ENCODE measurements at places on chromosomes 2 and 18.

DNA sequence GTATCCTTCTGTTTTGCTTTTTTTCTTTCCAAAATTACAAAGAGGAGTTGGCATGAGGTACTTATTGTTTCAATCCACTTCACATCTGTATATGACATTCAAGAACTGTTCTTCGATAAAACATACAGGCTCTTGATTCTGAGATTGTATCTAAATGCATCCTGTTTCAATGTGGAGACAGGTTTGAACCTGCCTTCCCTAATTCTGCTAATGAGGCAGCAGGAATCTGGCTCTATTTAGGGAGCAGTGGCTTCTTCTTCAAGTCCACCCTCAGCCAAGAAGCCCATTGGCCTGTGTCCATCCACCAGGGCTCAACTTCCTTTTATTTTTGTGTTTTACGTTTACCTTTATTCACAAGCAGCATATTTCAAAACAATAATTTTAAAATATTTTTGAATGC, 84.8 kb upstream of the PIK3C3 start:
- no peak for DNase-seq

- DNase-seq = no peak
Measured at GRCh38 chr2:235855011-235855410, 313.2 kb downstream of the GBX2 start.

GRCh38 chr18:24817587-24818371, 357.3 kb downstream of the HRH4 start:
- DNase-seq = no peak

GRCh38 chr18:9928646-9929259, 14.9 kb downstream of the VAPA start:
- no peak for DNase-seq

GRCh38 chr18:74370115-74370514, 54.5 kb downstream of the C18orf63 start:
- no peak for DNase-seq

- no peak for DNase-seq
Measured at GRCh38 chr2:197001921-197002320, 75.4 kb upstream of the PGAP1 start.

GRCh38 chr2:102986826-102987490, 225.1 kb downstream of the TMEM182 start:
- no peak for DNase-seq

DNA sequence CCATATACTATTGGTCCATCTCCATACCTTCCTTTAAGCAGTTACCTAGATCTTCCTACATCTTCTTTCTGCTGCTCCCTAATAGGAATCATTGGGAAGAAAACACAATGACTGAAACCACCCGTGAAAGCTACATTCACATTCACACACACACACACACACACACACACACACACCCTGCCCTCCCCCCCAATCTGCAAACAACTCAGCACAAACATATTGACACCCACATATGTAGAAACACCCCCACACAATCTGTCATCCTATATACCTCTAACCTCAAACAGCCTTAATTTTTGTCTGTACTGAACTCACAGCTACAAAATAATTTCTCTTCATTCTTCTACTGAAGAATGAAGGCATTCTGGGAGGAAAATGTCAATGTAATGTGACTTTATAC, 63.8 kb downstream of the KLF7 start:
- DNase-seq = no peak

DNA sequence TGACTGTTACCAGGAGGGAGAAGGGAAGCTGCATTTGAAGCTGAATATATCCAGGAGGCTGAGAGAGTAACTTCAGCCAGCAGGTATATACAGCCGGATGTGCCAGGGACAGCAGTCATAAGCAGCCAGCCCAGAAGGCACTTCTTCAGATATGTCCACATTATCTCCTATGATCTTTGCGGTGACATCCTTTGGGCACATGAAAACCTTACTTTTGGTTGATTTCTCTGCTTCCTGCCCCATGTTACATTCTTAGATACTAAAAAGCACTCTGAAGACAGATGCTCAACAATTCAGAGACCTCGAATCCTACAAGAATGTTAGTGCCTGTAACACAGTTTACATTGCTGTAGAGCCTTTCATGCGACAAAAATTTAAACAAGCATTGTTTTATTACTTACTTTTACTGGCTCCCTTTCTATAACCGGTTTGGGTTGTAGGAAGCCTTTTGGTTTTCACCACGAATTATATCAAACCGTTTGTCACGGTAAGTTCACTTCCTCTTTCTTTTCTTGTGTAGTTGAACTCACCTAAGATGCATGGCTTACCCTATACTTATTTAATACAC, 50.3 kb upstream of the TLK1 start:
- no peak for DNase-seq

- no peak for DNase-seq
Measured at GRCh38 chr2:176443946-176444345, 174.7 kb downstream of the MTX2 start.

- DNase-seq = no peak
Measured at GRCh38 chr2:241061275-241061674, 40.8 kb downstream of the MTERF4 start.

- no peak for DNase-seq
Measured at GRCh38 chr2:12923907-12924610, 207.3 kb downstream of the TRIB2 start.

- no peak for DNase-seq
Measured at GRCh38 chr2:152568531-152568930, 148.7 kb downstream of the PRPF40A start.

DNA sequence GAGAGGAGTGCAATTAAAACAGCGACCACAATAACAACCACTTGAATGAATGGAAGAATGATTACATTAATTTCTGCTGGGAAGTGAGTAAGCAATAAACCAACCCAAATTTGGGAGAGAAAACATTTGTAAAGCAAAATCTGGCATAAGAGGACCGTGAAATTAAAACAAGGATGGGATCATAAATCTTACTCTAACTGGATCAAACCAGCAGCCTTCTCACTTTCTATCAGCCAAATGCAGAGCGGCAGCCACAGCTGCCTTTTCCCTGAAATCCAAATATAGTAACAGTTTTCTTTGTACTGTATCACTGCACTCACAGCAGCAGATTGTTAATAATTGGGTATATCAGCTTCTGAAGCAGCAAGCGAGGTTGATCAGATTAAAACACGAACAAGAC, 245.2 kb upstream of the REG3G start:
- DNase-seq = no peak

- no peak for DNase-seq
Measured at GRCh38 chr2:120622886-120623753, 112.5 kb upstream of the GLI2 start.

DNA sequence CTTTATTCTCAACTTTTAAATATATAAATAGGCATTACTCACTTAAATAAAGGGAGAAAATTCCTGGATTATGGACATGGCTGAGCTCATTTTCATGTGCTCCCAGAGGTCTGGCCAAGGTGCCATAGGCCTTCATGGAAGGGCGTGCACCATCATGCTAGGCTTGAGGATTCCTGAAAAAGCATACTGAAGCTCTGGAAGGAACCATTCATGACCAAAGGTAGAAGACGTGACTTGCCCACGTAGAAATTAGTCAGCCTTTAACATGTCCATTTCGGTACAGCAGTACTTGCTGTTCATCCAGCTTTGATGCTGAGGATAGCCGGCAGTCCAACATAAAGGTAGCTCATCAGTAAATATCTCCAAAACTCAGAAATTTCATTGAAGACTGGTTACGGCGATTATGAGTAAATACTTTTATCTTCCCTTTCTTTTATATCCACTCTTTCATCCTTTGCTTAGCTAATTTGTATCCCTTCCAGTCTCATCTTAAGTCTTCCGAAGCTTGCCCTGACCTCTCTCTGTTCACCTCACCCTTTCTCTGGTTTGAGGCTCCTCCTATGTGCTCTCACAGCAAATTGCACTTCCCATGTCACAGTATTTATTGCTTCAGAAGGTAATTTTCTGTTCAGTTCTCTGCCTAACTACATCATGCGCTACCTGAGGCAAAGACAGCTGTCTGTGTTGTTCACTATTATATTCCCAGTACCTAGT, 32.3 kb upstream of the ASNSD1 start:
- DNase-seq = no peak

- no peak for DNase-seq
Measured at GRCh38 chr18:36702401-36703013, 126.3 kb downstream of the TPGS2 start.

DNA sequence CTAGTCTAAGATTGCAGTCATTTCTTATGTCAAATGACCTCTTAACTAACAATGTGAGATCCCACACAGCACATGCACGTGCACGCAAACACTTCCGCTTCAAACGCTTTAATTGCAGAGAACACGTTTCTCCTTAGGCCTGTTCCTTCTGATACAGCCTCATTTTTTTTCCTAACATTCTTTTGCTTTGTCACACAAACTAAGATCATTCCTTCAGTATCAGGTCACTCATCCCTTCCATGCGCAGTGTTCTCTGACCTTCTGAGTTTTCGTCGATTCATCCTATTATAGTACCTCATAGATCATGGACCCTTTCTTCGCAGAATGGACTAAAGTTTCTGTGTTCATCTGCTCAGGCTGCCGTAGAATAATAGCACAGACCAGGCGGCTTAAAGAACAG, 327.1 kb upstream of the CDH19 start:
- DNase-seq = no peak

- no peak for DNase-seq
Measured at GRCh38 chr2:29033656-29034055, 40.7 kb downstream of the PCARE start.

DNA sequence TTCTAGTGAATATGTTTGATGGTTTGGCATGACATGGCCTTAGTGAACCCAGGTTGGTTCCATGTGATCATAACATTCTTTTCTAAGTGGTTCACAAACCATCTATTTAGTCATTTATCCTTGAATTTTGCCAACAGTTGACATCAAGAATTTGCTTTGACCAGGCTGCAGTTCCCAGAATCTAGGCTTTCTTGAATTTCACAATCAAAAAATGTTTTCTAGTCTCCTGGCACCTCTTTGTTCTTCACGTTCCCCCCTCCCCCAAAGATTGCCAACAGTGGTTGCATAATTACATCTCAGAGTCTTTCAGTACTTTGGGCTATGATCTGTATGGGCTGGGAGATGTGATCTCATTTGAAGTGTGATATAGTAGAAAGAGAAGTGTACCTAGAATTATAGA, 124.0 kb downstream of the GATA6 start:
- DNase-seq = no peak

DNA sequence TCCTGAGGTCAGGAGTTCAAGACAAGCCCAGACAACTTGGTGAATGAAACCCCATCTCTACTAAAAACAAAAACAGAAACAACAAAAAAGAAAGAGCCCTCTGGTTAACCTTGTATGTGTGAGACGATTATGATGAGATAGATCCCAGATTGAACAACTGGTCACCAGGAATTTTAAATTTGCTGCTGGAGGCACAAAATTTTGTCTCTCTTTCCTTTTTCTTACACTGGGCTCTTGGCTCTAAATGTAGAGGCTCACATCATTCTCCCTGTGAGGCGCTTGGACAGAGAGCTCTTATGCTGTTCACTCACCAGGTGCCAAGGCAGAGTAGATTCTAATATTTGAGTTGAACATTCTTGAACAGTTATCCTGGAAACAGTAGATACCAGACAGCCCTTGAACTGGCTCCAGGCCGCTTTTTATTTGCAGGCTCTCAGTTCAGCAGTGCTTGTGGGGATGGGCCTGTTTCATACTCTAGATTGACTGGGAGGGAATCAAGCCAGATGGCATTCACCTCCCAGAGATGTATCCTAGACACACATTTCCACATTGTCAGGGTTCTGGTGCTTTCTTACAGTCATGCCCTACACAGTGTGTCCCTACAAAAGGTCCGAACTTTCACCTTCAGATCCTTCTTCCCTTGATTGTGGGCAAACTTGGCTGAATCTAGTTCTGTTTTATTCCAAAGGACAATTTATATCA, 1159.6 kb downstream of the RPIA start:
- no peak for DNase-seq

DNA sequence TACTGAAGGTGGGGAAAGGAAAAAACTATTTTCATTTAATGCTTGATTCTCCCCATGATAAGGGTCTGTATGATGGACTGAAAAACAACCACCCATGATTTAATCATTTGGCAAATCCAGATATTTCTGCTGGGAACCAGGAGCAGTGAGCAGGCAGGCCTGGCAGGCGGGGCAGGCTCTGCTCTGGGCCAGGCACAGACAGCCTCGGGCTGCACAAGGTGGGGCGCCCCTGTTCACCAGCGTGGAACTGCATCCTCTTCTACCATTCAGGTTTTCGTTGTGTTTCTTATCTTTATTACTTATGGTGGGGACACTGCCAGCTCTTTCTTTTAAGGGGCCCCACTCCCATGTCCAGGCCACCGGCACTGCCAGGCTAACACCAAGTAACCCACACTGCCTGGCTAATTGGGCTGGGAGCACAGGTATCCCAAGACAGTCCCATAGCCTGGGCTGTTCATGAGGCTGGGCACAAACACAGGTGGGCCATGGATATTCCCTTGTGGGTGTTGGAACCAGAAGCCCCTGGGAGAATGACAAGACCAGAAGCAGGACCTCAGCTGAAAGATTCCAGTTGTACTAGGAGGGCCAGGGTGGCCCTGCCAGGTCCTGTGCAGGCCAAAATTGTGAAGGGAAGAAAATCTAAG, 57.1 kb upstream of the RALBP1 start:
- no peak for DNase-seq

DNA sequence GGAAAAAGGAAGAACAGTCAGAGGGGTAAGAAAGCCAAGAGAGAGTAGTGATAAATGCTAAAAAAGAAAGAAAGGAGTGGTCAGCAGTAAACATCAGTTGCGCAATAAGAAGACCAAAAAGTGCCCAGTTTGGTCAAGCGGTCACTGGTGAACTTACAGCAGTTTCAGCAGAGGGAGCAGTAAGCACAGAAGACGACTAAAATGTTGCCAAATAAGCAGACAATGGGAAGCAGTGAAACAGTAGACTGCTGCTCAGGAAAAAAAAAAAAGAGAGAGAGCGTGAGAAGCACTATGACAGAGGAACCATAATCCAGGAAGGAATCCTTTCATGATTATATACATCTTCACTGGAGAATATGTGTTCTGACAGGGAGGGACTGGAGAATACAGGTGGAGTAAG, 45.8 kb downstream of the DNAJC10 start:
- DNase-seq = no peak

DNA sequence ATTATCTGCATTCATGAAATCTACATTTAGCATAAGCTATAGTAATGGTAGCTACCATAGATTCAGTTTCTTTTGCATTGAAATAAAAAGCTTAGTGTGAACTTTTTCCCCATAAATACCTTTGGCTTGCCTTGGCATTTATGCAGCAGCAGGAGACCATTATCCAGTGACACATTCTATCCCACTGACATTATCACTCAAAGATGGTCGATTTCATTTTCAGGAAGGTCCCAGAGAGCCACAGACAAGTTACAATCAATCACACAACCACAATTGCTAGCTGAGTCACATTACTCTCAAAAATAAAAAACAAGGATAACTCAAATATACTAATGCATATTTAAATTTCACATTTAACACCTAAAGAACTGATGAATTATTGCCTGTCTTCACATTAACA, 512.7 kb upstream of the CDH2 start:
- DNase-seq = no peak

- DNase-seq = no peak
Measured at GRCh38 chr2:154452906-154453493, 245.5 kb upstream of the KCNJ3 start.

GRCh38 chr2:105952131-105952530, 207.4 kb downstream of the NCK2 start:
- no peak for DNase-seq
